ENCODE measurements at places on chromosomes 5 and 9. TPM values are rescaled to one million over a fixed set of nuclear protein-coding genes. Genes with fewer than 3 reads are reported as not detected.

Gene UGCG
- 38.0 TPM for total RNA-seq

Gene IFNK
- not detected for total RNA-seq

Gene MACROH2A1
- 123 TPM for total RNA-seq

Gene PDZD2
- 0.09 TPM for total RNA-seq

Gene KIF27
- 2.7 TPM for total RNA-seq

Gene PCDH1
- under 0.01 TPM for total RNA-seq

Gene LHX3
- total RNA-seq = not detected

Gene FBXO38
- total RNA-seq = 54.4 TPM

Gene SURF4
- total RNA-seq = 359 TPM

Gene ZDHHC11B
- 0.32 TPM for total RNA-seq

Gene SAPCD2
- total RNA-seq = 0.47 TPM

Gene SPEF2
- 1.2 TPM for total RNA-seq

Gene ECM2
- total RNA-seq = 7.2 TPM

Gene OR2Y1
- not detected for total RNA-seq

Gene FYB1
- total RNA-seq = 0.16 TPM

Gene SMC2
- total RNA-seq = 9.6 TPM

Gene CDO1
- 29.2 TPM for total RNA-seq

Gene ZNF883
- 2.4 TPM for total RNA-seq

Gene TLR4
- total RNA-seq = 2.2 TPM

Gene PCDHAC2
- total RNA-seq = under 0.01 TPM

Gene HARS2
- total RNA-seq = 34.0 TPM

Gene PCDHGA9
- 3.8 TPM for total RNA-seq

Gene SPINK13
- not detected for total RNA-seq

Gene CYLC2
- not detected for total RNA-seq

Gene HTR1A
- total RNA-seq = not detected

Gene CTSV
- total RNA-seq = 0.16 TPM

Gene GFI1B
- total RNA-seq = not detected

Gene TSLP
- total RNA-seq = 2.5 TPM

Gene SLCO6A1
- total RNA-seq = not detected

Gene FOXD4
- total RNA-seq = 0.16 TPM

Gene TMEM174
- total RNA-seq = not detected

Gene OR13C2
- not detected for total RNA-seq

Gene CTXN3
- not detected for total RNA-seq

Gene MYOZ3
- 0.47 TPM for total RNA-seq

Gene FST
- total RNA-seq = 29.1 TPM

Gene MRPS27
- 54.5 TPM for total RNA-seq

Gene EQTN
- not detected for total RNA-seq

Gene MYO10
- total RNA-seq = 33.6 TPM

Gene TLE4
- total RNA-seq = 7.3 TPM

Gene SLC6A3
- total RNA-seq = not detected

Gene TAS2R1
- total RNA-seq = not detected

Gene PCDHA9
- 0.16 TPM for total RNA-seq

Gene LSM11
- total RNA-seq = 1.7 TPM

Gene TSSK1B
- 0.16 TPM for total RNA-seq

Gene RAD1
- total RNA-seq = 33.4 TPM

Gene FCN2
- not detected for total RNA-seq

Gene PPIC
- 84.0 TPM for total RNA-seq

Gene ZFYVE16
- 17.2 TPM for total RNA-seq

Gene IL3
- total RNA-seq = not detected

Gene GFRA3
- total RNA-seq = not detected

Gene TMEM252
- not detected for total RNA-seq

Gene STPG3
- total RNA-seq = not detected

Gene WNK2
- total RNA-seq = under 0.01 TPM

Gene ANXA2R
- total RNA-seq = 5.7 TPM

Gene HAVCR1
- total RNA-seq = not detected

Gene CAAP1
- total RNA-seq = 10.4 TPM

Gene PDE6A
- not detected for total RNA-seq

Gene IFNA21
- total RNA-seq = not detected

Gene NDUFAF2
- total RNA-seq = 15.8 TPM
